ENCODE measurements at places on chromosomes 3 and 15.

GRCh38 chr15:38714309-38715072 lies 149.9 kb upstream of the RASGRP1 start:
- DNase-seq = no peak

DNA sequence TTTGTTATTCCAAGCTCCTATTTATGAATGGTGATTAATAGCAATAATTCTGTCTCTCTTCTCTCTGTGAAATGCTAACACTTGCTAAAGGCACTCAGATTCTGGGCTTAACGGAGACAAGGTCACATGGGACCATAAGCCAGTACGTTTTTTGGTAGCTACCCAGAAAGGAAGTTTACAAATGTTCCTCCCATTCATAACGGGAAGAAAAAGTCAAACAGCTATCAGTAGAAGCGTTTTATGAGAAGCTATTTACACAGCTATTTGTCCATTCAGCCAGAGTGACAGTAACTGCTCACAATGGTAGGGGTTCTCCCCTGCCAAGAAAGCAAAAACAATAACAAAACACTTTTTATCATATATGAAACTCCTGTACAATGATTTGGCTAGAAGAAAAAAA lies 51.5 kb downstream of the ZMAT3 start:
- DNase-seq = no peak

GRCh38 chr15:84889313-84889990 lies 5.0 kb downstream of the SLC28A1 start:
- DNase-seq = no peak

GRCh38 chr3:175121225-175121624 lies 262.1 kb downstream of the NAALADL2 start:
- DNase-seq = no peak

DNA sequence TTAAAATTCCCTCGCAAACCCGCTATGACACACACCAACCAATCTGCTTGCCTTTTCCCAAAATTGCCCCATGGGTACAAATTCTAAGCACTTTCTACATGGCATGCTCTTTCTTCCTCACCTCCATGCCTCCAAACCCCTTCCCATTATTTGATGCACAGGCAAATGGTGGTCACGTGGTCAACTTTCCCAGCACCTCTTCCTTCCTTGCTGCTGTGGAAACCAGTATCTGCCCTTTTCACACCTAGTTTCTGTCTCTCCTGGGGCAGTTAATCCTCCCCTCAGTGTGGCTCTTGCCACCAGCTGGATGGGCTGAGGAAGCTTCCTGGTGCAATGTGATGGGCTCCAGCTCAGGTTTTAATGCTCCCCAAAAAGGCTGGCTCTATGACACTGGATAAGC lies 38.4 kb upstream of the ST8SIA2 start:
- no peak for DNase-seq

- no peak for DNase-seq
Observed at GRCh38 chr3:176041812-176042211, 1155.5 kb downstream of the TBL1XR1 start.

DNA sequence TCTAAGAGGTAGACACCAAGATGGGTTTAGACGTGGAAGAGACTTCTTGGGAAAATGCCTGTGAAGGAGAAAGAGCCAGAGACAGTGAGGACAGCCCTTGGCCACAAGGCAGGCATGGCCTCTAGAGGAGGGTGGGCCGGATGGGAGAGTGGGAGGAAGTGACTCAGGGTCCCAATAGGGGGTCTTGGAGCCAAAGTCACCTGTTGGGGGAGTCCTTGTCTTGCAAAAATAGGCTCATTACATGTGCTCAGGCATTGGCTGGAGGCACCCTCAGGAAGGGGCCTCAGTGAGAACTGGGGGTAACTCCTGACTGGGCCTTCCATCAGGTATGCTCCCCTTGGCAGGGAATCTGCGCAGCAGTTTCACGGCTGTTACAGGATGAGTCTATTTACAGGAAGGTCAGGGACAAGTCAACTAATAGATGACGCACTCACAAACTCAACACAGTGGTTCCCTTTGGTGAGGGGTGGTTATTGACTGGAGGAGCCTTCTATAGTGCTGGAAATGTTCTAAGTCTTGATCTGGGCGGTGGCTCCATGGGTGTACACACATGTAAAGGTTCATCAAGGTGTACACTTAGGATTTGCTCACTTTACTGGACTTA lies 259.6 kb downstream of the XXYLT1 start:
- DNase-seq = no peak
